ENCODE measurements at places on chromosomes 13 and 19. TPM values are rescaled to one million over a fixed set of nuclear protein-coding genes. Genes with fewer than 3 reads are reported as not detected.

Gene ZNF253
- total RNA-seq: 6.7 TPM

Gene SPINT2
- 83.5 TPM for total RNA-seq

Gene ZNF121
- total RNA-seq: 20.5 TPM

Gene CPB2
- total RNA-seq: not detected

Gene LRRC8E
- 2.8 TPM for total RNA-seq

Gene SWSAP1
- 4.1 TPM for total RNA-seq

Gene NLRP9
- total RNA-seq: not detected

Gene LRRC4B
- total RNA-seq: not detected

Gene MISP3
- 0.41 TPM for total RNA-seq

Gene SLC10A2
- total RNA-seq: not detected

Gene SMIM24
- not detected for total RNA-seq

Gene MYADM
- total RNA-seq: 134 TPM

Gene CRB3
- 0.34 TPM for total RNA-seq

Gene GNA15
- total RNA-seq: 0.53 TPM

Gene ZNF790
- total RNA-seq: 4.1 TPM

Gene PSG6
- not detected for total RNA-seq

Gene FGF22
- total RNA-seq: 0.35 TPM

Gene CACNA1A
- total RNA-seq: 0.34 TPM

Gene KCTD15
- 72.3 TPM for total RNA-seq

Gene NKG7
- total RNA-seq: not detected

Gene ADPRHL1
- total RNA-seq: 1.3 TPM

Gene COL5A3
- 2.6 TPM for total RNA-seq

Gene FBXO17
- total RNA-seq: 12.2 TPM

Gene CGB2
- total RNA-seq: not detected

Gene TRPC4
- 2.8 TPM for total RNA-seq

Gene WDR62
- 4.8 TPM for total RNA-seq

Gene ZNF701
- 9.8 TPM for total RNA-seq

Gene DHRS12
- 10.3 TPM for total RNA-seq

Measured in glomerular endothelial cell (primary cell).